ENCODE measurements at places on chromosomes 4 and X. TPM values are rescaled to one million over a fixed set of nuclear protein-coding genes. Genes with fewer than 3 reads are reported as not detected.

DNA sequence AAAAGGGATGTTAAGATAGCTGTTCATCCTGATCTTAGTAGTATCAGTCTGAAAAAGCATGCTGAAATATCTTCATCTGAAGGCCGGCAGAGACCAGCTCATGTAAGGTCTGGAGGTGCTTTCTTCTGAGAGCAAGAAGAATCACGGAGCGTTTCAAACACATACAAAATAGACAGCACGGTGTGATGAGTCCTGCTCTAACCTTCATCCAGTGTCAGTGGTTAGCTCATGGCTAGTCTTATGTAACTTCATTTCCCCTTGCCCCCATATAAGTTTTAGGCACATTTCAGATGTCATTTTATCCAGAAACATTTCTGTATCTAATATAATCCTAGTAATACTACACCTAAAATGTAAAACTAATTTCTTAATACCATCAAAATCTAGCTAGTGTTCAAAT lies 27.8 kb downstream of the ADD1 start:
- H3K27ac ChIP-seq: peak overlapping the region; percentile 88
- no peak for DNase-seq
- peaks cover 83% of the 10 kb centered on the region for H3K4me1 ChIP-seq
- H3K27me3 ChIP-seq: no peaks in the 10 kb centered on the region

DNA sequence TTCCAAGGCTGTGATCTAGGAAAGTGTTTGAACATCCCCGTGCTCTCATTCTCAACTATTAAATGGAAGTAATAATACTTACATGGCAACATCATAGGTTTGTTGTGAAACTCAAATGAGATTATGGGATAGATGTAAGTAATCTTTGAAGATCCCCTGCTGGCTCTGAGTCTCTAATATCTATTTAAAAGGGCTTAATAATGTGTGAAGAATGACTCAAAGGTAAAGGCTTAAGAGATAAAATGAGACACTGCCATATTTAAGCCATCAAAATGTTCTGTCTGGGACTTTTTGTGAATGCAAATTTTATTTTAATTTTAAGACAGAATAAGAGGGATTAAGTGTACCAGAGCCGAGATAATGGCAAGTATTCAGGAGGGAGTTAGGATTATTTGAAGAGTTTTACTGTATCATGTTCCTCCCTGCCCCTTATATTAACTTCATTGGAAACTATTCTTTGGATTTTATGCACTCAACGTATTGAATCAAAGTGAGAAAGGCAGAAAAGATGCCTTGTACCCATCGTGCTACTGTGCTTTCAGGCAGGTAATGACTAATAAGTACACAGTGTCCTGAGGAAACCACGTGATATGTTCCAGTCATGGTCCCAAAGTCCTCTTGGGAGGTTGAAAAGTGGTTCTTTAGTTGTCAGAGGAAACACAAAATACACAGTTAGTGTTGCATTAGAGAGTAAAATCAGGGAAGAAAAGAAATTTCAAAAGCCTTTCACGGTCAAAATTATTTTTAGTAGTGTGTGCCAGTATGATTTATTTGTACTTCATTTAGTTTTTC lies 192.4 kb downstream of the RBM46 start:
- no peak overlapping the region for H3K4me3 ChIP-seq
- H3K4me1 ChIP-seq: no peaks in the 10 kb centered on the region
- H3K36me3 ChIP-seq: no peaks in the 10 kb centered on the region
- no peak for DNase-seq
- H3K27me3 ChIP-seq: no peaks in the 10 kb centered on the region
- H3K27ac ChIP-seq: no peak overlapping the region

The MAOA gene
- total RNA-seq: 132 TPM

GRCh38 chr4:4852591-4853362 lies 6.7 kb upstream of the MSX1 start:
- no peak overlapping the region for H3K4me3 ChIP-seq
- no peaks in the 10 kb centered on the region for H3K36me3 ChIP-seq
- peaks cover 25% of the 10 kb centered on the region for H3K4me1 ChIP-seq
- no peak for DNase-seq
- peaks cover 5% of the 10 kb centered on the region for H3K27me3 ChIP-seq
- H3K27ac ChIP-seq: no peak overlapping the region

DNA sequence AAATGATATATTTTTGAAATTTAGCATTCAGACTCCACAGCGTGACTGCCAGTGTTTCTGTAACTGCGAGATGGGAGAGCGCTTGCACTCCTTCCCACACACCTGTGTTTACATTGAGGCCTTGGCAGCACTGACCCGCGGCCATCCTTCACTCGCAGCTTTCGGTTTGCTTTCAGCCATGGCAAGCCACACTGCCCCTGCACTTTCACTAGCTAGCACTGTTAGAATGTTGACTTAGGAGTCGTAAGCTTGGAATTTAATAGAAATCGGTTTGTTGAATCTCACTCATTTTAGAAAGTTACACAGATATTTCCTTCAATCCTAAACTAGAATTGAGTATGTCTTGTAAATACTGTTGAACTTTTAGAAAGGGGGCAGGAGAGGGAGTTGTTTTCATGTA lies 136.2 kb downstream of the CFAP299 start:
- H3K36me3 ChIP-seq: no peaks in the 10 kb centered on the region
- H3K27ac ChIP-seq: no peak overlapping the region
- no peaks in the 10 kb centered on the region for H3K27me3 ChIP-seq
- no peak overlapping the region for H3K4me3 ChIP-seq
- no peaks in the 10 kb centered on the region for H3K4me1 ChIP-seq
- peak; percentile 63 for DNase-seq

DNA sequence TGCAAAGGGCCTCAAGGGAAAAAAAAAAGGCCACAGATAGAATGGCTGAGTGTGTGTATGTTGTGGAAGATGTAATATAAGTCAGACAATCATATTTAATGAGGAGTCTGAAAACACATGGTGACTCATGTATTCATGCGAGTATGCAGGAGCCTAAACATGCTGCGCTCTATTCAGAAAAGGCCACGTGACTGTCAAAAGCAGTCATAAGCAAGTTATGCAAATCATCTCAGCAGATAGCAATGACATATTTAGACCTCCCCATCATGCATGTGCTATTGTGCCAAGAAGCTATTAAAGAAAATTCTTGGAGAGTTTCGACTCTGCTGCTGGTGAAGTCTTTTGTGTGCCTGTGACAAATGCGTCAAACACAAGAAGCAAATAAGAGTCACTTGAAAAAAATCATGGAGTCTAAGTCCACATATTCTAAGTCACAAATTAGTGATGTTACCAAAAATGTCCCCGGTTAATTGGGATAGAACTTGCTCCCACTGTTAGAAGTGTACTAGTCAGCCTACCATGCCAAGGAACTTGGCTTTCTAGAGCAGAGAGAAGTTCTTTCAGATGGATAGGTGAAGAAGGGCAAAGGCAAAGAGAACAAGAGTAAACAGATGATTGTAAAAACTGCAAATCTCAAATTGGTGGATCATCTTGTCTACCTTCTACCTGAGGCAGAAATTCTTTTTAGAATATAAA lies 5.0 kb downstream of the LNX1 start:
- no peak for DNase-seq
- H3K4me3 ChIP-seq: no peak overlapping the region
- no peak overlapping the region for H3K27ac ChIP-seq
- H3K4me1 ChIP-seq: no peaks in the 10 kb centered on the region
- H3K27me3 ChIP-seq: no peaks in the 10 kb centered on the region
- H3K36me3 ChIP-seq: no peaks in the 10 kb centered on the region

DNA sequence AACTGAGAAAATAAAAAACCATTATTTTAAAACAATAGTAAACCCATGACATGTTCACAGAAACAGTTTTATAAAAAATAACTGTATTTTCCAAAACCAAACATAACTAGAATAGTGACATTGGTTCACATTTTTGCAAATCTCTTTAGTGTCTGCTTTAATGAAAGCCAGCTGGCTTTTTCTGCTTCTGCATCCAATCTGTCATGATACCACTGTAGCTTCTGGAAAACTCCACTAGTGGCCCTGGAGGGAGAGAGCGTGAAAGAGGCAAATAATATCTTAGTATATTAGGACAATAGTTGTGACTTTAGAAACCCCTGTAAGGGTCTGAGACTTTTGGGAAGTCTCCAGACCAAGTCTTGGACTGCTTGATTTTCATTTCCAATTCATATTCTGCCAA lies 31.1 kb downstream of the FGFBP1 start:
- no peak overlapping the region for H3K4me3 ChIP-seq
- H3K36me3 ChIP-seq: no peaks in the 10 kb centered on the region
- no peaks in the 10 kb centered on the region for H3K4me1 ChIP-seq
- H3K27me3 ChIP-seq: no peaks in the 10 kb centered on the region
- no peak for DNase-seq
- H3K27ac ChIP-seq: no peak overlapping the region

The NALF2 gene
- total RNA-seq: not detected

GRCh38 chr4:177546745-177547144 lies 104.5 kb upstream of the AGA start:
- no peak overlapping the region for H3K27ac ChIP-seq
- H3K36me3 ChIP-seq: no peaks in the 10 kb centered on the region
- no peaks in the 10 kb centered on the region for H3K27me3 ChIP-seq
- no peak for DNase-seq
- no peaks in the 10 kb centered on the region for H3K4me1 ChIP-seq

The TLR1 gene
- 41.9 TPM for total RNA-seq

GRCh38 chr4:101042847-101043246 lies 304.5 kb downstream of the PPP3CA start:
- no peak overlapping the region for H3K27ac ChIP-seq
- DNase-seq: no peak
- H3K4me1 ChIP-seq: no peaks in the 10 kb centered on the region
- no peak overlapping the region for H3K4me3 ChIP-seq
- no peaks in the 10 kb centered on the region for H3K36me3 ChIP-seq

DNA sequence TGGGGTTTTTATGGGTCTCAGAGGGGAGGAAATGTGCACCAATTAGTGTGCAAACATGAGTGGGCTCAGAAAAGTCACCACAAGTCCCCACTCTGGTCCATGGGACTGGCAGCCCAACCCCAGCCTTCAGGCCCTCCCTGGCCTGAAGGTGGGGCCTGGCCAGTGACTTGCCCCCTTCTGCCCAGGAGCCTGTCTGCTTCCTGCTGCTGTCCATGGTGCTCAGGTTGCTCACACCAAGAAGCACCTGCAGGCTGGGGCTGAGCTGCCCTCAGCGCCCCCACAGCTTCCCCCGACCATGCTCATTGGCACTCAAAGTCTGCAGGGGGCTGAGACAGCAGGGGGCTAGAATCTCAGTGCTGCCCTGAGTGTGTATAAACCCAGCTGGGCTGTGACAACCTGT lies 30.6 kb upstream of the GC start:
- DNase-seq: no peak
- H3K4me1 ChIP-seq: no peaks in the 10 kb centered on the region
- no peaks in the 10 kb centered on the region for H3K27me3 ChIP-seq
- no peak overlapping the region for H3K27ac ChIP-seq

- peak overlapping the region; percentile 57 for H3K27ac ChIP-seq
- no peaks in the 10 kb centered on the region for H3K27me3 ChIP-seq
- H3K4me3 ChIP-seq: no peak overlapping the region
- DNase-seq: no peak
Measured at GRCh38 chrX:13474164-13474516, 95.3 kb upstream of the EGFL6 start.

The RIBC1 gene
- 10.5 TPM for total RNA-seq

The DUX4 gene
- total RNA-seq: not detected

The ERCC6L gene
- total RNA-seq: not detected

- DNase-seq: no peak
- peaks cover 3% of the 10 kb centered on the region for H3K4me1 ChIP-seq
- H3K4me3 ChIP-seq: no peak overlapping the region
- H3K27ac ChIP-seq: no peak overlapping the region
- no peaks in the 10 kb centered on the region for H3K27me3 ChIP-seq
Measured at GRCh38 chr4:68490826-68491457, 43.7 kb downstream of the TMPRSS11E start.

The PLAC1 gene
- total RNA-seq: not detected

DNA sequence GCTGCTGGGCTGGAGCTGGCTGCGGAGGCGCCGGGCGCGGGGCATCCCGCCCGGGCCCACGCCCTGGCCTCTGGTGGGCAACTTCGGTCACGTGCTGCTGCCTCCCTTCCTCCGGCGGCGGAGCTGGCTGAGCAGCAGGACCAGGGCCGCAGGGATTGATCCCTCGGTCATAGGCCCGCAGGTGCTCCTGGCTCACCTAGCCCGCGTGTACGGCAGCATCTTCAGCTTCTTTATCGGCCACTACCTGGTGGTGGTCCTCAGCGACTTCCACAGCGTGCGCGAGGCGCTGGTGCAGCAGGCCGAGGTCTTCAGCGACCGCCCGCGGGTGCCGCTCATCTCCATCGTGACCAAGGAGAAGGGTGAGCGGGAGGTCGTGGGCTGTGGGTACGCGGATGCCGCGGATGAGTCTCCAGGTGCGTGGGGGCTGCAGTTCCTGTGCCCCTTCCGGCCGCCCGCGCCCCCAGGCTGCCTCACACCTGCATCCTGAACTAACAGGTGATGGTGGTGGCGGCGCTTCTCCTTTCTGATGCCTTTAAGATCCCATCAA lies 499 bp downstream of the CYP2U1 start:
- H3K27me3 ChIP-seq: no peaks in the 10 kb centered on the region
- peak overlapping the region; percentile 67 for H3K4me3 ChIP-seq
- peak; percentile 85 for DNase-seq
- H3K27ac ChIP-seq: peak overlapping the region; percentile 81

DNA sequence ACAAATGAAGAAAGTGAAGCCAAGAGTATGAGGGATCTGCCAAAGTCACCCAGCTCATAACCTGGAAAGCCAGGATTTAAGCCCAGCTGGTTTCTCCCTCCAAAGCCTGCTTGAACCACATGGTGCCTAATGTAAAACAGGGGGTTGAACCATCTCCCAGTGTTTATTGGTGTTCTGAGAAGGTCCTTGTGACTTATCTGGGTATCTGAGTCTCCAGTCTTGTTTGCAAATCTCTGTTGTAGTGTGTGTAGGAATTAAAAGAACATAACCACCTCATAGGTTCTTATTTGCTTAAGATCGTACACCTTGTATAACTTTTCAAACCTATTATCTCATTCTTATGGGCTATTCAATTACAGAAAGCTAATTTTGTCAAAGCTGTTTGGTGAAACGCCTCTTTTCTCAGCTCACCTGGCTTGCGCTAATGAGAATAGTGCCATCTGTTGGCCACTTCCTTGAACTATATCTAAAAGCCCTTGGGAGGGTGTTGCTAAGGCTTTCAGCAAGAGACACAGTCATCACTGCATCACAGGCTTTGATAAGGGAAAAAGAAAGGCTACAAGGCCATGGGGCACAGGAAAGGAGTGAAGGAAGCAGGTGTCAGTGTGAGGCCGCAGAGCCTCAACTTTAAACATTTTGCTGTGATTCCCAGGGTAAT lies 34.0 kb downstream of the ETDB start:
- H3K4me1 ChIP-seq: no peaks in the 10 kb centered on the region
- no peaks in the 10 kb centered on the region for H3K36me3 ChIP-seq
- H3K27ac ChIP-seq: no peak overlapping the region
- no peaks in the 10 kb centered on the region for H3K27me3 ChIP-seq
- DNase-seq: no peak
- no peak overlapping the region for H3K4me3 ChIP-seq

- no peak overlapping the region for H3K4me3 ChIP-seq
- no peaks in the 10 kb centered on the region for H3K27me3 ChIP-seq
- DNase-seq: no peak
- H3K27ac ChIP-seq: no peak overlapping the region
Measured at GRCh38 chr4:99537674-99538073, 26.2 kb downstream of the TRMT10A start.

The DDX3X gene
- total RNA-seq: 253 TPM

The USP9X gene
- total RNA-seq: 59.7 TPM

- no peak for DNase-seq
- peaks cover 38% of the 10 kb centered on the region for H3K4me1 ChIP-seq
- peaks cover 3% of the 10 kb centered on the region for H3K36me3 ChIP-seq
- H3K27me3 ChIP-seq: no peaks in the 10 kb centered on the region
- H3K27ac ChIP-seq: peak overlapping the region; percentile 35
Measured at GRCh38 chr4:184643731-184644130, 5.5 kb downstream of the CASP3 start.

All from upper lobe of left lung (tissue), 6 donors.